ENCODE measurements at places on chromosomes 4 and X. TPM values are rescaled to one million over a fixed set of nuclear protein-coding genes. Genes with fewer than 3 reads are reported as not detected.

The ANKRD17 gene
- 36.6 TPM for total RNA-seq

The TASL gene
- not detected for total RNA-seq

The KCTD8 gene
- total RNA-seq = 3.3 TPM

The HEPH gene
- total RNA-seq = 1.5 TPM

The CCDC110 gene
- total RNA-seq = 0.13 TPM

The SLC10A4 gene
- not detected for total RNA-seq

The FAM53A gene
- total RNA-seq = 0.60 TPM

The NEXMIF gene
- not detected for total RNA-seq

The ZMAT1 gene
- total RNA-seq = 0.60 TPM

The MAGEC1 gene
- total RNA-seq = not detected

The CFAP99 gene
- total RNA-seq = not detected

The ARL9 gene
- total RNA-seq = 0.07 TPM

The CAPN6 gene
- not detected for total RNA-seq

The FGF16 gene
- 1.9 TPM for total RNA-seq

The TCP11X2 gene
- not detected for total RNA-seq

The ZDHHC15 gene
- not detected for total RNA-seq

The MAGEA10 gene
- not detected for total RNA-seq

The CEP135 gene
- total RNA-seq = 5.1 TPM

The TLR8 gene
- not detected for total RNA-seq

The IL21 gene
- not detected for total RNA-seq

The ENPP6 gene
- not detected for total RNA-seq

The RENBP gene
- total RNA-seq = 7.6 TPM

The CRMP1 gene
- 0.05 TPM for total RNA-seq

The ACSL1 gene
- total RNA-seq = 12.5 TPM

The TGIF2LX gene
- not detected for total RNA-seq

The ADGRG4 gene
- total RNA-seq = 0.10 TPM

The APBB2 gene
- total RNA-seq = 106 TPM

The NPY5R gene
- total RNA-seq = not detected

The MAMLD1 gene
- 2.8 TPM for total RNA-seq

The GABRQ gene
- 0.13 TPM for total RNA-seq

The NEIL3 gene
- total RNA-seq = 5.8 TPM

The HTN3 gene
- total RNA-seq = not detected

The RRAGB gene
- total RNA-seq = 8.9 TPM

The WAS gene
- 0.13 TPM for total RNA-seq

The SYTL4 gene
- total RNA-seq = 14.8 TPM

The BANK1 gene
- total RNA-seq = 0.47 TPM

The RAPGEF2 gene
- total RNA-seq = 24.6 TPM

The PRR32 gene
- not detected for total RNA-seq

The CABS1 gene
- not detected for total RNA-seq

The LRCH2 gene
- total RNA-seq = 3.3 TPM

The SERTM2 gene
- total RNA-seq = not detected

The ADH1B gene
- not detected for total RNA-seq

The VSIG4 gene
- not detected for total RNA-seq

The RAB39B gene
- not detected for total RNA-seq

The GATA1 gene
- total RNA-seq = not detected

The CDK16 gene
- total RNA-seq = 122 TPM

The AR gene
- total RNA-seq = 0.30 TPM

The XAGE1B gene
- total RNA-seq = not detected

The ADH7 gene
- not detected for total RNA-seq

Measured in mammary microvascular endothelial cell (primary cell).